Psoas muscle (tissue), 8 donors: ENCODE measurements at places on chromosomes 6 and 20. TPM values are rescaled to one million over a fixed set of nuclear protein-coding genes. Genes with fewer than 3 reads are reported as not detected.

DNA sequence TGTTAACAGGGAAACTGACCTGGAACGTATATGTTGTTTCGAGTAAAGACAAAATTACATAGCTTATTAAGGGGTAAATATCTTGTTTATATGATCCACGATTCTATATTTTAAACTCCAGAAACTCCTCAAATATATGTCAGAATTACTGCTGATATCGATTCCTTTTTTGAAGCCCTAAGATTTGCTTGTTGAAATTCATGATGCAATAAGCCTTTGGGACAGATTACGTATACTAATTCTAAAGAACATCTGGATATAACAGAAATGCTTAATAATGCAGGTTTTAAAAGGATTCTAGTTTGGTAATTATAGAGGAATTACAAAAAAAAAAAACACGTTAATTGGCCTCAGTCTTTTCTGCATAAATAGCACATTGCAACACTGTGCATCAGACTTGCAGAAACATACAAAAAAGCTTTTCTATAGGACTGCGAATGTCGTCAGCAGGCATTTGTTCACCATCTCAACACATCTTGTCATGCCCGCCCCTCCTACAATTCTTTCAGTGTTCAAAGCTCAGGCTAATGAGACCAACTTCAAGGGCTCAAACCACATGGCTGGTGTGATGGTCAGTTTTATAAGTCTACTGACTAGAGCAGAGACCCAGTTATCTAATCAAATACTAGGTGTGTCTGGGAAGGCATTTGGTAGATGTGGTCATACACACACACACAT lies 74.9 kb downstream of the AGPAT4 start:
- no peak for DNase-seq

DNA sequence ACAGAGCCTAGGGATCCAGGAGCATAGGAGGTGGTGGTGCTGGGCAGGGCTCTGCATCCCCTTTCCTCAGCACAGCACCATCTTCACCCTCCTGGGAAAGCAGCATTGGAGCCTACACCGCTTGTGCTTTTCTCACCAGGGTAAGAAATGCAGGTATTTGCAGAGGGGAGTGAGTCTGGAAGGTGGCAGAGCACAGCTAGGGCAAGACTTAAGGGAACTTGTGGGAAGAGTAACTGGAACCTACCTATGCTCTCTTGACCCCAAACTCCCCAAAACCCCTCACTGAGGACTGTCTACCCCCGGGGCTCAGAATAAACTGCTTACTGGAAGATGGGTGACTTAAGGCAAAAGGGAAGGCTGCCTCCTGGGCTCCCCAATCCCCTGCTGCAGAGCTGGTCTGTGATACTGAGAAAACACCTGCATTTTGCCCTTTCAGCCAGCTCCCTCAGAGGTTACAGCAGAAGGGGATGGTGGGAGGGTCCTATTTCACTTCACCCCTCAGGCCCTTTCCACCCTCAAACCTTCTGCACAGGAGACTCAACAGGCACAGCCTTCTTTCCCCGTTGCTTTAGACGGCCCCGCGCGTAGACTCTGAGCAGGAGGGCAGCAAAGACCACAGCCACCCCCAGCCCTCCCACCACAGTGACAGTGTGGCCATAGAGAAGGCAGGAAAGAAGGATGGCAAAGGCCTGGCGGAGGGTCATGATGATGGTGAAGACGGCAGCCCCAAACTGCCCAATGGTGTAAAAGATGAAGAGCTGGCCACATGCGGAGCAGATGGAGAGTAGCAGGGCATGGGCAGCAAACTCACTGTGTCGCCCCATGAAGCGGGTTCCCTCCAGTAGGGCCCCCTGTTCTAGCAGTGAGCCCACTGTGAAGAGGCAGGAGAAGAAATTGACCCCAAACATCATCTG lies 2.9 kb downstream of the SLC35B2 start:
- peak; percentile 56 for DNase-seq

DNA sequence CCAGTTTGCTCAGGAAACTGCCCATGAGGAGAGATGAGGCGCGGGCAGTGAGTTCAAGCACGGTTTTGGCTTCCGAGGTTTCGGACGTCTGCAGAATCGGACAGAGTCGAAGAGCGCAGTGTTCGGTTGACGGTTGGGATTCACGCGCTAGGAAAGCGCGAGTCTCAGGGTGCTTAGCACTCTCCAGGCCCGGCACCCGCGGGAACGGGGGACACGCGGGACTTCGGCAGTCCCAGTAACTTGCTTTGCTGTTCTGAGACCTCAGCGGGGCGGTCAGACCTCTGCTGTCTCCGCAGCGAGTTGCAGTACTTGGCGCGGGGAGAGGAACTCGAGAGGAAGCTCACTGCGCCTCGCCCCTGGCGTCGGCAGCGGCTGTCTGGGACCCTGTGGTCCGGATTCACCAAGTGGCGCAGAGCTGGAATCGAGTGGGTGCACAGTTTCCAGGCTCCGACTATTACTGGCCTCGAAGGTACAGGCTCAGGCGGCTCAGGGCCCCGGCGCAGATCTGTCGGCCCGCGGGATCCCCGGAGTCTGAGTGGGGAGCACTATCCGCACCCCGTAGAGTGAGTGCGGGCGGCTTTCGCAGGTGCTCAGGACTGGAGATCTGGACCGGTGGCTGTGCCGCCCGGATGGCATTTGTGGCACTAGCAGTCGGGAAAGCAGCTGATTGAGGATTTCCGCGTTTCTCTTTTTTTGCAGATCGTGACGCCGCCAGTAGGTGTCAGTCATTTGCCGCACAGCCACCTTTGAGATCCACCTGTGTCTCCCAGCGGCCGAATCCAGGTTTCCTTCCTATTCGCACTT lies at the start of gene POM121L2:
POM121L2 (minus strand) TSS at position 128 of the 804 bp plus-strand sequence; CDS start at position 25, 103 bp downstream.
- peak; percentile 20 for DNase-seq

PHACTR1 gene
- polyA plus RNA-seq: 0.33 TPM
